NCI-H524 treated with DMSO at 0.1 percent for 48 hours (cell line): ENCODE measurements at places on chromosomes 4 and X.

GRCh38 chrX:39133971-39134370 lies 332.7 kb downstream of the MID1IP1 start:
- DNase-seq = peak; percentile 52

DNA sequence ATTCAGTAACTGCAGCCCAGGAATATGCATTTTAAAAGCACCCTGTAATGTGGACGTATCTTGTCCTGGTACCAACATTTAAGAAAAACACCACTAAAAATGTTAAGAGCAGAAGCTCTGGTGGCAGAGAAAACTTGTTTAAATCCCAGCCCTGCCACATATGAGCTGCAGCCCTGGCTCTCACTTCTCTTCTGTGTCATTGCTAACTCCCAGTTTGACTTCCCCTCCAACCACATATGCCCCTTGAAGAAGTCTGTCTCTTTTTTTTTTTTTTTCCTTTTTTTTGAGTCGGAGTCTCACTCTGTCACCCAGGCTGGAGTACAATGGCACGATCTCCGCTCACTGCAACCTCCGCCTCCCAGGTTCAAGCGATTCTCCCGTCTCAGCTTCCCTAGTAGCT lies 14.8 kb downstream of the LHFPL1 start:
- DNase-seq = no peak

DNA sequence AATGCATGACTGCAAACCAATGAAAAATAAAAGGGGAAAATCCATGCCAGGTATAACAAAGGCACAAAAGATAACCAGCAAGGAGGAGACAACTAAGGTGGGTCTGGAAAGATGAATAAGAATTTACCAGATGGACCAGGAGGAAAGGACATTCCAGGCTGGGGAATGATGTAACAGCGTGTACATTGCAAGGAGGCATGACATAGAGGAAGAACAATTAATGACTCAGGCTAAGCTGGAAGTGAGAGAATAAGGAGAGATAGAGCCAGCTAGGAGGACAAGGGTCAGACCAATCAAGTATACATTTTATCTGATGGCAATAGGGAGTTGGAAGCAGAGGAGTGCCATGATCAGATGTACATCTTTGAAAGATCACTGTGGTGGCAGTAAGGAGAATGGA lies 57.0 kb downstream of the MTMR8 start:
- DNase-seq = no peak

GRCh38 chr4:54225598-54226403 lies 3.3 kb upstream of the PDGFRA start:
- DNase-seq = no peak

DNA sequence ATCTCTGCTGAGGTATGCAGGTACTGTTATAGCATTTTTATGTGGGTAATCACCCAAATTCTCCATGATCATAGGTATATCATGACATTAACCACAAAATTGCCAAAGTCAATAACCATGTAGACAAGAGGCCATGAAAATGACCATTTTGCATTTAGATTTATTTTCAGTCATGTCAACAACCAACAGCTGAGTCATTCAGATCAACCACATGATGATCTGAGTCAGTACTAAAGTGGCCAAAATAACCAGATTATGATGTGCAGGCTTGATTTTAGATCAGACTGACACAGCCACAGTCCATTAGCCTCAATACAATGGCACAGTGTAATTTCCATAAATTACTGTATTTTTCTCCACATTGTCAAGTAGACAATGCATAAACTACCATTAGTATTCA lies 240.5 kb downstream of the GRIA3 start:
- DNase-seq = no peak

GRCh38 chrX:140034916-140035315 lies 69.6 kb upstream of the CXorf66 start:
- DNase-seq = no peak
